ENCODE measurements at places on chromosomes 3 and 15.

DNA sequence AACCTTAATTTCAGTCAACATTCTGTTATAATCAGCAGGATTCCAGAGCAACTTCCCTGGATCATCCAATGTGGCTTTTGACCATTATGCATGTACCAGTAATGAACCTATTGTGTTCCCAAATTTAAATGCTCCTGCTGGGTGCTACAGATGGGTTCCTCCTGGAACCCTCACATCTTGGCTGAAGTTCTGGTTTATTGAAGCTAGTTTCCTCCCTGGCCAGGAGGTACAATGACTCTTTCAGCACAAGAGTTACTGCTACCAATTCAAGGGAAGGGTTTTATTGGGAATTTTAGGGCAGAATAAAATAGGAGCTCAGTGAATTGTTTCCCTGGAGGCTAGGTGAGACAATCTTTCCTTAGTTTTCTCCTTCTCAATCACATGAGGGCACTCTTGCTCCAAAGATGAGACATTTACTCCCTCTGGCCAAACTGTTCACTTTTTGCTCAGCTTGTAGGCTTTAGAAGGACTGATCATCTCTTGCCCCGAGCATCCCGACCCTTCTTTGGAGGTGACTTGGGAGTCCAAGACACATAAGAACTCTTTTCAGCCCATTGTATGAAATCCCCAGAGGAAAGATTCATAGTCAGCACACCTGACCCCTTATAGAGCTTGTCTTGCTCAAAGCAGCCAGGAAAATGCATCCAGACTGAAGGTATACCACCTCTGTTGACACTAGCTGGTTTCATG, 8.8 kb upstream of the NPHP3 start:
- no peaks in the 10 kb centered on the region for H3K4me1 ChIP-seq
- H3K36me3 ChIP-seq, result no peaks in the 10 kb centered on the region
- no peaks in the 10 kb centered on the region for H3K27me3 ChIP-seq
- H3K27ac ChIP-seq, result no peak overlapping the region

DNA sequence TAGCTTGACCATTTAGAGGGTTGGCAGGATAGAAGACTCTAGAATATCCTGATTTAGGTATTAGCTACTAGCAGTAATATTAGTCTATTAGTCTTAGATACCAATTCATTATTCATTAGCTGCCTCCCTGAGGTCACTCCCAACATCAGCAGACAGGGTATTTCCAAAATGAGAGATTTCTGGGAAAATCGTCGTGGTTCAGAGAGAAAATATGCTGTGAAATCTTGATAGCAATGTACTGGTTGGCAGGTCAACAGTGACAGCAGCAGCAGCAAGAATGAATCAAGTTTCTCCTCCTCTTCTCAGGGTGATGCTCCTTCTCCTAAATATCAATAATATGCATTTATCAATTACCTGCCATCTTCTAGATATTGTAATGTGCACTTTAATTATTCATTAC, 41.3 kb upstream of the ROBO1 start:
- H3K4me3 ChIP-seq, result no peak overlapping the region
- H3K27me3 ChIP-seq, result no peaks in the 10 kb centered on the region
- ATAC-seq, result no peak

- ATAC-seq, result no peak
- no peak overlapping the region for H3K4me3 ChIP-seq
- H3K27me3 ChIP-seq, result peaks cover 4% of the 10 kb centered on the region
- H3K27ac ChIP-seq, result no peak overlapping the region
- H3K36me3 ChIP-seq, result no peaks in the 10 kb centered on the region
- H3K4me1 ChIP-seq, result no peaks in the 10 kb centered on the region
Measured at GRCh38 chr15:90742087-90742486, 24.9 kb downstream of the BLM start.

- no peaks in the 10 kb centered on the region for H3K36me3 ChIP-seq
- H3K27ac ChIP-seq, result peak overlapping the region; percentile 58
- H3K4me1 ChIP-seq, result peaks cover 53% of the 10 kb centered on the region
- H3K4me3 ChIP-seq, result peak overlapping the region; percentile 23
- ATAC-seq, result no peak
Measured at GRCh38 chr15:60392601-60392985, 5.2 kb downstream of the ANXA2 start.

GRCh38 chr15:67134067-67134838, 68.9 kb downstream of the SMAD3 start:
- no peak overlapping the region for H3K4me3 ChIP-seq
- peak; percentile 56 for ATAC-seq
- H3K4me1 ChIP-seq, result peaks cover 93% of the 10 kb centered on the region

DNA sequence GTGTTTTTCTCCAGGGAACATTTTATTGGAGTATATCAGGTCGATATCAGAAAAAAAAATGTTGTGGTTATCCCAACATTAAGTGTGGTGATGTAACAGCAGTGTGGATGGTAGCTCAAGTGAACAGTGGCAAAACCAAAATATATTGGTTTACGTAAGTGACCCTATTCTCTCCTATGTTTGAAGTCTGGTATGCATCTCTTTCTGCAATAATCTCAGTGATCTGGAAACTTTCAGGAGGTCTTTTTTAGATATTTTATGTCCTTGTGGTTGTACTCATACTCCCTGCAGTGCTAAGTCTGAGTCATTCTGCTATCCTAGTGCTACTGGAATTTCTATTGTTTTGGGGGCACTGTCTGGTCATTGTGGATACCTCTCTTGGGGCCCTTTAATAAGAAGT, 137.9 kb downstream of the SNRPN start:
- peaks cover 8% of the 10 kb centered on the region for H3K36me3 ChIP-seq
- H3K4me1 ChIP-seq, result no peaks in the 10 kb centered on the region
- H3K27me3 ChIP-seq, result no peaks in the 10 kb centered on the region
- ATAC-seq, result no peak

GRCh38 chr15:36498401-36498800, 81.0 kb upstream of the CDIN1 start:
- no peaks in the 10 kb centered on the region for H3K27me3 ChIP-seq
- ATAC-seq, result no peak
- H3K4me3 ChIP-seq, result no peak overlapping the region
- peaks cover 34% of the 10 kb centered on the region for H3K4me1 ChIP-seq
- no peaks in the 10 kb centered on the region for H3K36me3 ChIP-seq

GRCh38 chr15:37765786-37766185, 168.7 kb upstream of the TMCO5A start:
- H3K4me3 ChIP-seq, result no peak overlapping the region
- no peaks in the 10 kb centered on the region for H3K4me1 ChIP-seq
- no peak for ATAC-seq

GRCh38 chr15:74200871-74201419, 1.6 kb downstream of the STRA6 start:
- peak; percentile 35 for ATAC-seq
- peaks cover 19% of the 10 kb centered on the region for H3K27me3 ChIP-seq
- H3K27ac ChIP-seq, result peak overlapping the region; percentile 40
- H3K4me1 ChIP-seq, result no peaks in the 10 kb centered on the region
- H3K36me3 ChIP-seq, result no peaks in the 10 kb centered on the region

DNA sequence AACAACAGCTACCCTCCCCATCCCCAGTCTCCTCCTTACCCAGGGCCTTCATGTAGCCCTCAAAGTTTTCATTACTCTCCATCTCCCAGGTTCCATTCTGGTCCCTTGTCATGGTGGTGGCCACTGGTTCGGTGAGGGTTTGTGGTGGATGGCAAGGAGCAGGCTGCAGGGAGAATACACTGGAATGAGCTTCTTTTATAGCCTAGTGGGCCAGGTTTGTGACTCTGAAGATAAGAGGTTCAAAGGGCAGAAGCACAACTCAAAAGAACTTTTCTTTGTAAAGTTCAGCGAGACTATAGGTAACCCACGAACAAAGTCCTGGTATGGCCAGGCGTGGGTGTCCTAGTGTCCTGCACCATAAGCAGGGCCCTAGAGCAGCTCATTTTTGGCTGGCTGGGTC, at the start of gene RBP2:
RBP2 (minus strand) TSS at position 169 of the 400 bp plus-strand sequence; CDS start at position 112, 57 bp downstream.
- ATAC-seq, result no peak
- no peak within 1 kb of the TSS for H3K27ac ChIP-seq
- no peaks in the 10 kb centered on the region for H3K36me3 ChIP-seq
- no peaks in the 10 kb centered on the region for H3K4me1 ChIP-seq
- H3K4me3 ChIP-seq, result no peak within 1 kb of the TSS

DNA sequence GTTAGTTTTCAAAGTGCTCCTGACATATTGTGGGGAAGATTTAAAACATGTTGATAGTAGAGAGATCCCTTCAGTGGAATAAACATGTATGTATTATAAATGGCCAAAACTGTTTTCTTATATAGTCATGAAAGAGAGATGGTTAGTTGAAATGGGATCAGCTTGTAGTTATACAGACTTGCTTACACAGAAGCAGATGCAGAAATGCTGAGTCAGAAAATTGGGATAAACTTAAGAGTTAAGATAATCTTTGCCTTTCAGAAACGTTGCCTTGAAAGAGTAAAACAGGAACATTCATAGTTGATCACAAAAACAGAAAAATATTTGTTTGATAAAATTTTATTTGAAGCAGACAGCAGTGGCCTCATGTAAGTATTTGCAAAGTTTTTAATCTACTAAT, 433.2 kb upstream of the BCHE start:
- no peak overlapping the region for H3K4me3 ChIP-seq
- H3K36me3 ChIP-seq, result no peaks in the 10 kb centered on the region
- no peaks in the 10 kb centered on the region for H3K4me1 ChIP-seq

- no peaks in the 10 kb centered on the region for H3K27me3 ChIP-seq
- peaks cover 89% of the 10 kb centered on the region for H3K36me3 ChIP-seq
- H3K4me1 ChIP-seq, result peaks cover 12% of the 10 kb centered on the region
Measured at GRCh38 chr3:14472471-14473351, 67.4 kb downstream of the GRIP2 start.

DNA sequence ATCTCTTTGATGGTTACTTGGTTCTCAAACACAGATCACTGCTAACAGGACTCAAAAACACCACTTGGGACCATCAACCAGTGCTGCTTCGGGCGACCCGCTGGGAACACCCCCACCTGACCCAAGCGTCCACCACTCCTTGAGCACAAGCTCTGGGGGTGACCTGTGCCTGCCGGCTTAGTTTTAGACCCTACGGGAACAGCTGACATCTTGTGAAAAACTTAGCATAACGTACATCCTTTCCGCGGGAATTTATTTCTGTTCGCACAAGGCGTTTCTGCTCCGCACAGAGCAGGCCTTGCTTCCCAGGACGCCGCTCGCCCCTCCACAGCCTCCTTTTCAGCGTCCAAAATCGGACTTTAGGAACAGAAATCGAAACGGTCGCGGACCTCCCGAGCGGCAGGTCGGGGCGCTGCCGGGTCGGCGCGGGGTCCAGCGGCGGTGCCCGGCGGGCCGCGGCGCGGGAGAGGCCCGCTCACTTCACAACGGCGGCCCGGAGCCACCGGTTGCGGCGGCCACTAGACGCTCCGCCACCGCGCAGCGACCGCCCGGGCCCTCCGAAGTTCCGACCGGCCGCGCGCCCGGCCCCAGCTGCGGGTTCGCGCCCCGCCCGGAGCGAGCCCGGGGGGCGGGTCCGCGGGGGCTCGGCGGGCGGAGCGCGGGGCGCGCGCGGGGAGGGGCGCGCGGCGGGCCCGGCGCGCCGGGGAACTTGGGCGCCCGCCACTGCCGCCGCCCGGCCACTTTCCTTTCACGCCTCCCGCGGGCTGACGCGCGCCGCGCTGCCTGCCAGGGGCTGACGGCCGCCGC, 959 bp downstream of the SFMBT1 start:
- peaks cover 31% of the 10 kb centered on the region for H3K4me1 ChIP-seq
- ATAC-seq, result peak; percentile 81
- peak overlapping the region; percentile 98 for H3K4me3 ChIP-seq
- no peaks in the 10 kb centered on the region for H3K27me3 ChIP-seq

GRCh38 chr3:78725703-78726246, 1042.0 kb downstream of the ROBO1 start:
- no peak for ATAC-seq
- H3K36me3 ChIP-seq, result no peaks in the 10 kb centered on the region
- H3K4me3 ChIP-seq, result no peak overlapping the region
- no peak overlapping the region for H3K27ac ChIP-seq
- H3K27me3 ChIP-seq, result no peaks in the 10 kb centered on the region
- no peaks in the 10 kb centered on the region for H3K4me1 ChIP-seq

DNA sequence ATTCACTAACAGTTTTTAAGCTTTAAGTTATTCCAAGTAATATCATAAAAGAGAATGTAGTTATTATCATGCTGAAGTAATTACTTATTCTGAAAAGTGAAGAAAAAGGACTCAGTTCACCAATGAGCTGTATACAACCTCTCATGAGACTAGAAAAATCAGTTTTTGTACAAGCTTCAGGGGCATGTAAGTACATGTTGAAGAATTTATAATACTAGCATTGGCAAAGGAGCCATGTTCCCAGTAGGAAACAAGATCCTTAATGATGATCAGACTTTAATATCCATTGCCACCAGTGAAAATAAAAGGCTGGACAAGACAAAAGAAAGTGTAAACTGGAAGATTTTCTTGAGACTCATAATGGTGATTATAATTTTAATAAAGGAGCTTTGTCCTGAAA, 532.8 kb downstream of the PLOD2 start:
- no peak overlapping the region for H3K27ac ChIP-seq
- no peak overlapping the region for H3K4me3 ChIP-seq
- no peaks in the 10 kb centered on the region for H3K36me3 ChIP-seq
- H3K27me3 ChIP-seq, result no peaks in the 10 kb centered on the region
- H3K4me1 ChIP-seq, result no peaks in the 10 kb centered on the region
- ATAC-seq, result no peak

DNA sequence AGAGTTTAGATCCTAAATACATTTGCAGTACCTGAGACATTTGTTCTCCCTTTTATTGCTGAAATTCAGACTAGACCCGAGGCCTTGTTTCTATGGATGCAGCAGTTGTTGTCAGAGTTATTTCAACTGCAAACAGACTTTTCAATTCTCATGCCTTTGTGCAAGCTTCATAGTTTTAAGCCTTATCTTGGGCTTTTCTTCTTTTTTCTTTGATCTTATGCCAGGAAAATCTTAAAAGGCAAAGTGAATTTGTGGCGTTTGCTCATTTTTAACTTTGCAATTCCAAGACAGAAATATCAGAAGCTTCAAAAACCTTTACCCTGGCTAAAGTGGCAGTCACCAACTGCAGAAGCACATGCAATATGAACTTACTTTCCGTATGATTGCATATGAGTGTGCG, 576.7 kb downstream of the DIPK2A start:
- H3K36me3 ChIP-seq, result no peaks in the 10 kb centered on the region
- H3K27me3 ChIP-seq, result no peaks in the 10 kb centered on the region
- H3K4me1 ChIP-seq, result no peaks in the 10 kb centered on the region
- no peak for ATAC-seq
- H3K4me3 ChIP-seq, result no peak overlapping the region
- no peak overlapping the region for H3K27ac ChIP-seq

DNA sequence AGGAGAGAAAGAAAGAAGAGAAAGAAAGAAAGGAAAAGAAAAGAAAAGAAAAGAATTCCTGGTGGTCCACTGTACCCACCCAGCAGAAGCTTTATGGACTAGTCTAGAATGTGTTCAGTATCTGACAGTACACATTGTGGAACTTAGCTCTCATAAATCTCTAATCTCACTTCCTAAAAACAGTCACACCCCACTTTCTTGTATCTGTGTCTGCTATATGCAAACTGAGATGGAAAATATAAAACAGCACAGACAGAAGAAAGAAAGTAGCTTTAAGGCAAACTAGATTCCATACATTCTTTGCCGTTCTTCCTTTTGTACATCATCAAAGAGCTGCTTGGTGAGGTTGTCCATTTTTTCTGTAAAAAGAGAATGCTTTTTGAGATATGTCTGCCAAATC, 41.1 kb upstream of the GNB5 start:
- no peak for ATAC-seq
- H3K36me3 ChIP-seq, result peaks cover 10% of the 10 kb centered on the region
- H3K4me1 ChIP-seq, result no peaks in the 10 kb centered on the region
- H3K4me3 ChIP-seq, result no peak overlapping the region
- H3K27ac ChIP-seq, result no peak overlapping the region
- no peaks in the 10 kb centered on the region for H3K27me3 ChIP-seq

- H3K36me3 ChIP-seq, result no peaks in the 10 kb centered on the region
- H3K4me1 ChIP-seq, result peaks cover 43% of the 10 kb centered on the region
- ATAC-seq, result no peak
- no peaks in the 10 kb centered on the region for H3K27me3 ChIP-seq
- H3K4me3 ChIP-seq, result no peak overlapping the region
- H3K27ac ChIP-seq, result peak overlapping the region; percentile 69
Measured at GRCh38 chr3:27589795-27590194, 105.6 kb upstream of the SLC4A7 start.
